ENCODE measurements at places on chromosomes 5 and 9.
A peak's percentile ranks its signal among the peaks of the same experiment; 100 is the strongest.

DNA sequence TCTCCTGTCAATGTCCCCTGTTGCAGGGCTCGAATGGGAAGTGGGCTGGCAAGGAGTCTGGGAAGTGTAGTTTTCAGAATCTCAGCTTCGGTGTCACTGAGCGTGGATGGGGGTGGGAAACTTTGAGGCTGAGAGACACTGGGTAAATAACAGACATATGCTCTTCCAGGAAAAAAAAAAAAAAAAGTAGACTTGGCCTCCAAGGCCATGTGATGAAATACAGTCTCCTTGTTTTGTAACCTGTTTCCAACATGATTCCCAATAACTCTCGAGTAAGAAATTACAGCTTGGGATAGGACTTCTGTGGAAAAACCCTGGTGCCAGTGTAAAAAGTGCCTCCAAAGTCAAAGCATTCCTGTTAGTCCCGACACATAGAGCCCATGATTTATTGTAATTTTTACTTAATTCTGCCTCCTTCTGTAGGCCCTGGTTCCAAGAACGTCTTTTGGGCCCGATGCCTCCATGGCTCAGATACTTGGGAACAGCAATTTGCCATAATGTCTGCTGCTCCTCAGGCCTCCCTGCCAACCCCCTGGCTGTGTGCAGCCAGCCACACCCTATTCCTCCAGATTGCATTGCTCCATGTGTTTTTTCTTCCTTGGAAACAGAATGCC lies 119.5 kb upstream of the TNC start:
- DNase-seq, result no peak

GRCh38 chr5:57221049-57221568 lies 47.2 kb downstream of the GPBP1 start:
- DNase-seq, result peak; percentile 53

- no peak for DNase-seq
Measured at GRCh38 chr9:112541685-112542084, 55.1 kb downstream of the KIAA1958 start.

DNA sequence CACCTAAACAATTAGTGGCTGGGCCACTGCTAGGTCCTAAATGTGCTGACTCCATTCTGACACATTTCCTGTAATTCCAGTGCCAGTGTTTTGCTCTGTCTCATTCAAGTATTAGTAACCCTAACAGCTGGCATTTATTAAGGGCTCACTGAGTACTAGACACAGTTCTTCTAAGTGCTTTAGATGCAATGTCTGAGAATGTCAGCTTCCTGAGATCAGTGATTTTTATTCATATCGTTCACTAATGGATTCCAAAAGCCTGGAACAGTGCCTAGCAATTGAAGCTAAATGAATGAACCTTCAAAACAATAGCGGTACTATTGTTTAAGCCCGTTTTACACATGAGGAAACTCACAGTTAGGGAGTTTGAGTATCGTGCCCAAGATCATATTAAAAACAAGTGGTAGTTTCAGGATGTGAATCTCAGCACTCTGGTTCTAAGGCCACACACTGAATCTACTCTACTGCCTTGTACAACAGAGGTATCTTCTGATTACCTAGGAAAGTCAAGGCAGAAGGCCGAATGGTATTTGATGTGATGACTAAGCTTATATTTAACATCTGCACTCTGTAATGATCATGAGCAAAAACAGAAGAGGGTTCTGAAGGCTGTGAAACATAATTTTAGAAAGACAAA lies 304.0 kb downstream of the PJA2 start:
- DNase-seq, result no peak

GRCh38 chr5:90632791-90633190 lies 74.2 kb downstream of the ADGRV1 start:
- no peak for DNase-seq

- no peak for DNase-seq
Measured at GRCh38 chr9:116587919-116588318, 99.2 kb upstream of the TRIM32 start.

DNA sequence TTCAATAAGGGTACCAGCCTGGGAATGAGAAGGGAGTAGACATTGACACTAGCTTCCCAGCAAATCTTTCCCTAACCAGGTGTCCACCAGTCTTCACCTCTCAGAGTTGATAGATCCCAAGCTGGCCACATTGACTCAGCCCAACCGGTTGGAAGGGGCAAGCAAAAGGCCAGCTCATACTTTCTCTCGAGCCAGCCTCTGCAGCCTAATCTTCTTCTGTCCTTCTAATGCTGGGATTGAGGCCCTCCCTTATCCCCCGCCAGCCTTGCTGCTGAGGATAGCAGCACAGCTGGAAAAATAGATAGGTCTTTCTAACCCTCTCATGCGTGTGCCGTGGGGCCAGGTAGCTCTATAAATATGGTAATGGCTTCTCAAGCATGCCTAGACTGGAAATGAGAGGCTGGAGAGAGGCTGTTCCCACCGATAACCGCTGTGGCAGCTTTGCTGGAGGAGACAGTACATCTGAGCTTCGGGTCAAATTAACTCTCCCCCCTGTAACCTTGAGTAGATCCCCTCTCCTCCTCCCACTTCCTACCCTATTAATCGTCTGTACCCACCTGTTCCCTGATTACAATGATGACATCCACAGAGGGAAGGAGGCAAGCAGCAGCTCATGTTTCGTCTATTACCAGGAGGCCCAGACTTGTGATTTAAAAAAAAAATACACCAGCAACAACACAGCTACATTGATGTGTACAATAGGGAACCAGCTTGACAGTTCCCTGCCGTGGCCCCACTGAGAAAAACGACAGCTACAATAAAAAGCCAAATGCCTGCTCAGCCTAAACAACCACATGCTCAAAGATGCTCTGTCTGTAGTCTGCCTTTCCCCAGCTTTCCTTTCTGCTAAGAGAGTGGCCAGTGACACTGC lies 219.9 kb upstream of the BRINP1 start:
- no peak for DNase-seq

DNA sequence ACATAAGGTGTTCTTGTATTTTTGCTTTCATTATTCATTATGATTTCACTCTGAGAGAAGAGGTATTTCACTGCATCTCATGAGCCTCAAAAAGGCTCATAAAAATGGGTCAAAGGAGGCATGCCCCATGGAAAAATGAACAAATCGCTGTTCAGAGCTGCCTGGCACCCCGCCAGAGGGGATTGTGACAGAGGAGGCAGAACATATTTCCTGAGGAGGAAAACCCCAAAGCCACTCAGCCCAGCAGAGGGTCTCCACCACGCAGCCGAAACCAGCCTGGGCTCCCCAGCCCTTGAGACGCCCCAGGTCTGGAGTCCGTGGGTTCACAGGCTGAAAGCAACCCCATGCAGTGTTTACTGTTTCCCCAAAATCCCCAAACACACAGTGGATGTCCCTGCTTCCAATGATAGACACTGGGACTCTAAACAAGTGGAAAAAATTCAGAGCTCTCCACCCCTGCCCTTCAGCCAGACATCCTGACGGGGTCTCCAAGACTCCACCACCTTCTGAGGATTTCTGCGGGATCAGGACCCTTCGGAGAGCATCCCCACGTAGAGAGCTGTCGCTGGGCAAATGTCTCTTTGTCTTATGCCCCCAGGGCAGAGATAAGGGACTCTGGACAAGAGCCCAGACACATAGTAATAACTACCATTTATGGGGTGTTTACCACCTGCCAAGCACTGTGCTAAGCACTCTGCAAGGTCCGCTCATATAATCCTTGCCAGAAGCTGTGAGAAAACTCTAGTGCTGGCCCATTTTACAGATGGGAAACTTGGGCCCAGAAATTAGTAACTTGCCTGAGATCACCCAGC lies 122.3 kb downstream of the PAX5 start:
- no peak for DNase-seq

DNA sequence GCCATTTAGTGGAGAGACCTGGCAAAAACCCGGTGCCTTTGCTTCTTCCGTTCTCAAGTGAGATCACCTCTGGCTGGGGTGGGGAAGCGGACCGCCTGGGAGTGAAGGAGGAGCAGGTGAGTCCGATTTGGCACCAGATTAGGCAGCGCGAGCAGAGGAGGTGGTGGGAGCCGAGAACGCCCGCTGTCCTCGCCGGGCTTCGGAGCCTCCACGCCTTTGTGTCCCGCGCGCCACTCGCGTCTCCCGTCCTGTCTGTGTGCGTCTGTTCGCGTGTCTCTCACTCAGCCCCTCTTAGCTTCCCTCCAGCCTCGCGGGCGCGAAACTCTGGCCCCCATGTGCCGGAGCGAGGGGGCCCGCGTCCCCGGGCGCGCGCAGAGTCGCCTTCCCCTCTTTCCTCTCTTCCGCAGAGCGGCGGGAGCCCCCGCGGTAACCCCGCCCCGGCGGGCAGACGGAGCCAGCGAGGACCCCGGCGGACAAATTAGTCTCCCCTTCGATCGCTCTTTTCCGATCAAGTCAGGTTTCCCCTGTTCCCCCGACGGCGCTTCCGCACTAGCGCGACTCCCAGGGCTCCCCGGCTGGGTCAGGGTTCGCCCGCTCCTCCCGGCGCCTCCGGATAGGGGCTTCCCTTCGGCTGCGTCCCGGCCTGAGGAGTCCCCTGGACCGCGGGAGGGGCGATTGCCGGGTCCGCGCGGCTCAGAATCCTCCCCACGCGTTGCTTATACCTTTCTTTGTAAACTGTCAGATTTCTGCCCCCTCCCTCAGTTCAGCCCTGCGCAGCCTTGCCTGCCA lies 7.1 kb downstream of the POU4F3 start:
- DNase-seq, result no peak

DNA sequence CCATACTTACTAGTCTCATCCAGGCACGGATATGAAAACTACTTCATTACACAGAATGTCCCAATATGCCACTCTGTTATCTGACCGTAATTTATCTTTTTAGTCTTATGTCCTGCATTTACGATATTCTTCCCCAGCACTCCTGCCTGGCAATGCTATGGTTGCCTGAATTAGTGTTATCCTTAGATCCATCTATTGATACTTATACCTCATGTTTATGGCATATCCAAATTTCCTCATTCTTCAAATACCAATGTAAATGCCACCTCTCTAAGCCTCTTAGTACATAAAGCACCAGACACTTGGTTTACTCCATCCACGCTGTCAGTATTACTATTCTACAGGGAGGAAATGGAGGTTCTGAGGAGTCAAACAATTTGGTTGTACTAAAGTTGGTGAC lies 507.8 kb upstream of the NMUR2 start:
- DNase-seq, result no peak

DNA sequence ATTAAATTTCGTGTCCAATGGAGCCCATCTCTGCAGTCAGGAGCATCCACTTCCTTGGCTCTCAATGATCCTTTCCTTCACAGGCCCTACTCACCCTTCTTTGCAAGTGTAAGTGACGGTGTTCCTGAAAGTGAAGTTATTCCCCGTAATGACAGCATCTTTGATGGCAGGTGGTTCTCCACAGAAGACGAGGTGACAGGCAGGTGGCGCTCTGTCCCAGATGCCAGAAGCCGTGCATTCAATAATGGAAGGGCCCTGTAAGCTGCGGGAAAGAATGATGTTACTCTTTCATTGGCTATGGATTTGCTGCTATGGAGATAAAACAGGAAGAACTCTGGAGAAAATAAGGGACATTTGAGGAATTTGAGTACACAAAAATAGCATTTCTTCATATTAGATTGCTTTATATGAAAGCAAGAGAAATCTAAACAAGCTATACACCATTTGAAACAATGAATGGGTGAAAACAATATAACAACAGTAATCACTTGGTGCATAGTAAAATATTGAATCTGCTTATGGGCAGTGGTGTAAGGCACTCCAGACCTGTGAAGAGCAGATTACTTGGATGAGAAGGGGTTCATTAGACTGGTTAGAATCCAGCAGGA lies 89.9 kb upstream of the TXNDC8 start:
- DNase-seq, result no peak

DNA sequence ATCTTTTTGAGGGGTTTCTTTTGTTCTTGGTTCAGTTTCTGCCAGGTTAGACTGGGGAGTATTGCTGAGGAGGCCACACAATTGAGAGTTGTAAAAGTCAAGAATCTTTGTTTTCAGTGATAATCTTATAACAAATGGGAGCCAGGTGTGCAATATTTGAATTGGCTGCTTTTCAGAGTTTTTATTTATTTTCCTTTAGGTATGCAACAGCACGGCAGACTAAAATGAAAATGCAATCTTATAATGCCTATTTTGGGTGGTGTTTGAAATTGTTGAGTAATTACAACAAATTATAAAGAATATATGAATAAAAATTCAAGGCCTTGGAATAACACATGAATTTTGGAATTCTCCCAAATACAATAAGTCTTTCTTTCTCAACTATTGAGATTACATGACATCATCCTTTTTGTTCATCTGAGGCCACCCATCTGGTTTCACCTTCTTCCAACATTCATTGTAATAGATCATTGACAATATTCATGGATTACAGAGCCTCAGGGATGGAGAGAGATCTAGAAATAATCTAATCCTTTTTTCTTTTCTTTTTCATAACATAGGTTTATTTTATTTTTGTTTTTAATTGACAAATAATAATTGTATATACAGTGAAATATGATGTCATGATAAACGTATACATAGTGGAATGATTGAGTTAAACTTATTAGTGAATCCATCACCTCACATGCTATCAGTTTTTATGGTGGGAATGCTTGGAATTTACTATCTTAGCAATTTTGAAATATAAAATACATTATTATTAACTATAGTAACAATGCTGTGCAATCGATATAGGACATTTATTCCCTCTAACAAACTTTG lies 1061.0 kb downstream of the NR2F1-AS1 start:
- no peak for DNase-seq

DNA sequence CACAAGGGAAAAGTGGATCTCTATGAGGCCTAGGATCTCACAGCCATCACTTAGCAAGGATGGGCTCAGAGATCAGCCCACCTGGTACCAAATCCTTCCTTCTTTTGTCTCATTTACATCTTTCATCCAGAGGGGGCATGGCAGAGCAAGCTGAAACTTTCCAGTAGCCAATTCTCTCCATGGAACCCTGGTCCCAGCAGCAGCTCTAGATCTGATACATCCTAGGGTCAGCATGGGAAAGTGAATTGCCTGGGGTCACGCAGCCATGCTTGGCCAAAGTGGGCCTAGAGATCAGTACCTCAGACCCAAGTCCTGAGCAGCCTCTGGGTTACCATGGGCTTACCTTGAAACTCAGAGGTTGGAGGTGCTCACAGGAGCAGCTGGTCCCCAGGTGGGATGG lies 170.5 kb downstream of the GABBR2 start:
- no peak for DNase-seq

DNA sequence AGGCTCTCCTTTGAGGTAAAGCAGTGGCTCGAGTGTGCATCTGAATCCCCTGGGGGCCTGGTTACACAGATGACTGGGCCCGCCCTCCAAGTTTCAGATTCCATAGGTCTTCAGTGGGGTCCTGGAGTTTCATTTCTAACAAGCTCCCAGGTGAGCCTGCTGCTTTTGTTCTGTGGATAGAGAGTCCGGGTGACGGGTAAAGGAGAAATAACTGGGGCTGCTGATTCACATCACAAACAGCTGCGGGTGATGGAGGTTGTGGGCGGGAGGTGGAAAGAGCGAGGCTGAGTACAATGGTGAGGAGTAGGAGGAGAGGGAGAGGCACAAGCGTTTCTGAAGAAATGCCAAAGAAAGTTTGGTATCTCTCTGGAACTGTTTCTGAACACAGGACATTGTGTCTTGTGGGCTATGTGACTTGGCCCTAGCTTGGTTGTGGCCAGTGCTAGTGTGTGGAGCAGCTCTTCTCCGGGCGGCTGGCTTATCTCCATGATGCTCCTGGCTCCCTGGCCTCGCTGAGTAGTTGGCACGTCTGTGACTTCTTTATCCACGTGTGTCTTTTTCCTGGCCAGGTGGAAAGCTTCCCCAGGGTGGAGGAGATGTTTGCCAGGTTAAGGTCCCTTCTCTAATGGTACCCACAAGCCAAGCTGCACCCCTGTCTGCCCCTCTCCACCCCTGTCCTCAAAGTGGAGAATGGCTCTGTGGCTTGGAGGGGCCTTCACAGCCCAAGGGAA lies 61.7 kb downstream of the HSPA4 start:
- peak; percentile 12 for DNase-seq
